ENCODE measurements at places on chromosomes 11 and 22.

DNA sequence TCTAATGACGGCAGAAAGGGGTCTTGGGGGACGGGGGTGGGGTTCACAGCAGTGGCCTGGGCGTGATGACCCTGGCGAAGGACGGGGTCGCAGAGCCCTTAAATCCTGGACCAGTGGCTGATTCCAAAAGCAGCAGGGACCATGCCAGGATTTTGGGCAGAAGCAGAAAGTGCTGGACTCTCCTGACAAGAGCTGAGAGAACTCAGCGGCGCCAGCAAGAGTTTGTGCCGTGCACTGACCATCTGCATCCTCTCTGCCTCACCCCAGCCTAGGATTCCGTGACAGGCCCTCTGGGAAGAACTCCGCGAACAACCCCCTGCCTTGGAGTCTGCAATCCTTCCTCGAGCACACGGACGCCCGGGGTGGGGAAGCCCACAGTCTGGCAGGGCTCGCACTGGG, 644 bp upstream of the NDUFV1 start:
- no peak for DNase-seq

DNA sequence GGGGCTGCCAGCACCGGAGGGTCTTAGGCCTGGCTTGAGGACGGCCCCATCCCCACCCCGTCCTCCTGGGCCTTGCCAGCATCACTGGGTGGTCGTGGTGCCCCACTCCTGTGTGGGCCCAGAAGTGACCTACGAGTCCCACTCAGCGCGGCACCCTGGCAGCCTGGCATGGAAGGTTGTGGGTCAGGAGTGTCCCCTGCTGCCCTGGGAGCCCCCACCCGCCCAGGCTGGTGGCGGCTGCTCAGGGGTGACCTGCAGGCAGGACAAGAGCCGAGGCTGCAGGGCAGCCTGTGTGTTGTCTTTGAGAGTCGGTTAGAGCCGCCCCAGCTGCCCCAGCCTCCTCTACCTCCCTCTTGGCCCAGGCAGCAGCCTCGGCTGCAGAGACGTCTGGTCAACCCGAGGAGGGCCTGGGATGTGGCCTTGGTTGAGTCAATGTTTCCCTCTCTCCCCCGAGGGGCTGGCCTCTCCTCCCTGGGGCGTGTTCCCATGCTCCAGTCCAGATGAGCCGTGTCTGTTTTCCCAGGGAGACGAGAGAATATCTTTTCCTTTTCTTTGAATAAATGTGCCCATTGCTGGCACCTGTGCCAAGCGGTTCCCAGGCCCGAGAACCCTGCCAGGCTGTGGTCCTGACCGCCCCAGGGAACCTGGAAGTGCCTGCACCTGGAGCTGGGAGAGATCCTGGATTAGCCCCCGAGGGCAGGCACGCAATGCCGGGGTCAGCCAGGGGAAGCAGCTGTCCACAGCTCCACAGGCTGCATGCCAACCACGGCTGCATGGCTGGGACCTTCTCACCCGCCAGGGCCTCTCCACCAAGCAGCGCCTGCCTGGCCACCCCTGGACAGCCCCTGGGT, 35.7 kb upstream of the MUC5AC start:
- DNase-seq: no peak

GRCh38 chr22:43946384-43946667, 8.9 kb upstream of the SAMM50 start:
- no peak for DNase-seq

GRCh38 chr22:24060375-24060788, 49.3 kb downstream of the CABIN1 start:
- no peak for DNase-seq

DNA sequence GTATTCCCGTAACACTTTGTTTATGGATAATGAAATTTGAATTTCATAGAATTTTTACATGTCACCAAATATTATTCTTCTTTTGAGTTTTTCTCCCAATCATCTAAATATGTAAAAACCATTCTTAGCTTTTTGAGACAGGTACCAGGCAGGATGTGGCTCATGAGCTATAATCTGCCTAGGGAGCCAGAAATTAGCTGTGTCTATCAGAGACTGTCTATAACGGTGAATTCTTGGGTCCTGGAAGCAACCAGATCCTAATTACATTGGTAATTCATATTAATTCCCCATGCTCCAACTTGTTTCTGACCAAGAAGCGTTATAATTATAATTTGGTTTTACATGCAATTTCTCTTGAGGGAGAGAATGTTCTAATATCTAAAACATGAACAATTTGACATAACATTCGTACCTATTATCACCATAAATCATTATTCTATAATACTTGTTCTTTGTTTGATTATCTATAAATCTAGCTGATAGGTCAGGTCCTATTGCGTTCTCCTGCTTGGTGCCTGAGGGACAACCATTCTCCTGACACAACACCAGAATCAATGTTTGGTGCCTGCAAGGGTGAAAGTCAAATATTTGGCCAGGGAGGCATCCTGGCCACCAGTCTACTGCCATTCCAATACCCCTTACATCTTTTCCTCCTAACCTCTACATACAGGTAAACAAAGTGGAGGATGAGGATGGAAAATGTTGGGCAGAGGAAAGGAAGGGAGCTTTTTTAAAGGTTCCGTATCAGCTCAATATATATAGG, 69.9 kb downstream of the RSF1 start:
- DNase-seq: no peak

- DNase-seq: no peak
Observed at GRCh38 chr22:38850941-38851849, 7.4 kb upstream of the NPTXR start.

DNA sequence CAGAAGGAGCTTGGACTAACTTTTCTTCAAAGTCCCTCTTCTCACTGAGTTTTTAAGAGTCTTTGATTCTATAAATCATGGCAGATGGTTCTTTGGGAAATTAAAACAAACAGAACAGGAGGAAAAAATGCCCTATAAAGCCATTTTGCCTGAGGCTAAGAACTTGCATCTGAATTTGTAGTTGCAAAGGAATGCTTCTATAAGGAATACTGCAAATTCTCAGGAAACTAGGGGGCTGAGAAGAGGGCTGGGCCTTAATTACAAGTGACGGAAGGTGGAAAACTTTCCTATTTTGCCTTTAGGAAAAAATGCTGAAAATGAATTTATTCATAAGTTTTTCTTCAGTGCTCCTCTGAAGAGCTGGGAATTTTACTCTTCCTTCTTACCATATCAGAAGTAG, 90.0 kb upstream of the NARS2 start:
- DNase-seq: no peak

GRCh38 chr11:68524213-68524612, 63.7 kb downstream of the PPP6R3 start:
- DNase-seq: no peak

- DNase-seq: no peak
Observed at GRCh38 chr11:82750643-82751139, 17.0 kb upstream of the FAM181B start.

GRCh38 chr11:83310718-83311117, 24.6 kb upstream of the CCDC90B start:
- no peak for DNase-seq

- no peak for DNase-seq
Observed at GRCh38 chr22:46422896-46423295, 87.4 kb downstream of the TRMU start.

DNA sequence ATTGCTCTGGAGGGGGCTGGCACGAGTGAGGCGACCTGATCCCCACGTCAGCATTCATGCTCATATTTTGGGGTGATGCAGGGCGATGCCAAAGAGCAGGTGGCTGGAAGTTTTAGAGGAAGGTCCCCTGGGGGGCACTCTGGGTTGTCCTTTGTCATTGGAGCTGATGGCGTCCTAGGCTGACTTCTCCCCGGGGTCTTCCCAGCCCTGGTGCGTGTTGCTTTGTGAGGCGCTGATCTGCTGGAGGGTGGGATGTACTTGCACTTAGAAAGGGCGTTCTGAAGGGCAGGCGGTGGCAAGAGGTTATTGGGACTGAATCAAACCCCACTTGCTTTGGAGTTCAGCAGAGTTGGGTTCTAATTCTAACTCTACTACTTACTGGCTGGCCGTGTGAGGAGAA, 313.3 kb downstream of the NTM start:
- DNase-seq: no peak
